ENCODE measurements at places on chromosomes 16 and 17.

- H3K36me3 ChIP-seq, result no peaks in the 10 kb centered on the region
- DNase-seq, result no peak
- no peaks in the 10 kb centered on the region for H3K27me3 ChIP-seq
- no peak overlapping the region for H3K27ac ChIP-seq
- H3K4me1 ChIP-seq, result peaks cover 37% of the 10 kb centered on the region
Observed at GRCh38 chr17:17041018-17041521, 1.2 kb upstream of the MPRIP start.

DNA sequence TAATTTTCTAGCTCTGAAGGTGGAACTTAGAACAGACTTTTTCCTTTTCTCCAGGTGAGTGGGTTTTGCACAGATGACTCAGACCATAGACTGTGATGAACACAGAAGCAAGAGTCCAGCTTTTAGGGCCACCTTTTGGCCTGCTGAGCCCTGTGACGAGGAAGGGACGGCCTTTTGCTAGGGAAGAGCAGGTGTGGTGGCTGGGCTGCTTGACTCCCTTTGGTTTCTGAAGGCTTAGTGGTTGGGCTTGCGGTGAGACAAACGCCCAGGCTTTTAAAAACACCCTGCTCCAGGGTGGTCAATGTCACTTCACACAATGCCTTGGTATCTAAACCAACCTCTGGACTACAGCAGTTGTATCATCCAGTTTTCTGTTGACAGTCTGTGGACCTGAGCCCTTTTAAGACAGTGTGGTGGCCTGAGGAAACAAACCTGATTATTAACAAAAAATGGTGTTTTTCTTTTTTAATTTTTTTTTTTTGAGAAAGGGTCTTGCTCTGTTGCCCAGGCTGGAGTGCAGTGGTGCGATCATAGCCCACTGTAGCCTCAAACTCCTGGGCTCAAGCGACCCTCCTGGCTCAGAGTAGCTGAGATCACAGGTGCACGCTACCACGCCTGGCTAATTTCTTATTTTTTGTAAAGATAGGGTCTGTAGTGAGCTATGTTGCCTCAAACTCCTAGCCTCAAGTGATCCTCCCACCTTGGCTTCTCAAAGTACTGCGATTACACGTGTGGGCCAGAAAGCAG is 134.0 kb downstream of the SNX29 start:
- DNase-seq, result no peak
- no peaks in the 10 kb centered on the region for H3K27me3 ChIP-seq
- no peak overlapping the region for H3K27ac ChIP-seq

GRCh38 chr17:21304091-21304490 is 19.6 kb downstream of the MAP2K3 start:
- H3K27me3 ChIP-seq, result no peaks in the 10 kb centered on the region
- H3K27ac ChIP-seq, result no peak overlapping the region
- H3K4me1 ChIP-seq, result no peaks in the 10 kb centered on the region
- DNase-seq, result no peak

- H3K27me3 ChIP-seq, result no peaks in the 10 kb centered on the region
- no peak overlapping the region for H3K4me3 ChIP-seq
- H3K27ac ChIP-seq, result no peak overlapping the region
Observed at GRCh38 chr17:43855061-43855460, 8.1 kb downstream of the CD300LG start.

DNA sequence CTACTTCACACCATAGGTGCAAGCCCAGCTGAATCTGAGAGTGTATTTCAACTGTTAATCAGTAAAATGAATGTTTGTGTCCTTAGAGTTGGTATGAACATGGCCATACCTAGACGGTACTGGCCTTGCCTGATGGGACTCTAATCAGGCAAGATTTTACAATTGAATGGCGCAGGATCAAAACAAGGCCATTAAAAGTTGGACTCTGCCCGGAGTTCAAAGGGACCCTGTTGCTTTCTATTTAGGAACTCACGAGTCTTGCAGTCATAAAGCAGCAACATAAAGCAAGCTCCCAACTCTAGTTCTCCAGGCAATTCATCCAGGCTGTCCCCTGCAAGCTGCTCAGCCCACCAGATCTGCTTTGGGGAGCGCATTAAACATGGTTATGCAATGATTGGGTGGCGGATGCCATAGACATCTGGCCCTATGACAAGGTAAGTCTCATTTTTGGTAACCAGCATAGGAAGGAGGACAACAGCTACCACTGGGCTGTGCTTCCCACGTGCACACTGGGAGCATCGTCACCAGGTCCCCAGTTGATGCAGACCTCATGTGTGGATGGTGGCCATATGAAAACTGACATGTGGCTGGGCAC is 8.8 kb downstream of the TMEM186 start:
- H3K4me1 ChIP-seq, result no peaks in the 10 kb centered on the region
- H3K27me3 ChIP-seq, result no peaks in the 10 kb centered on the region
- H3K36me3 ChIP-seq, result no peaks in the 10 kb centered on the region
- H3K4me3 ChIP-seq, result no peak overlapping the region
- no peak for DNase-seq

GRCh38 chr16:2035431-2036199 is 8.9 kb downstream of the NHERF2 start:
- H3K4me1 ChIP-seq, result peaks cover 7% of the 10 kb centered on the region
- no peaks in the 10 kb centered on the region for H3K27me3 ChIP-seq
- no peaks in the 10 kb centered on the region for H3K36me3 ChIP-seq
- no peak overlapping the region for H3K4me3 ChIP-seq
- H3K27ac ChIP-seq, result no peak overlapping the region

GRCh38 chr16:51641191-51641765 is 490.2 kb upstream of the SALL1 start:
- H3K36me3 ChIP-seq, result no peaks in the 10 kb centered on the region
- H3K27ac ChIP-seq, result no peak overlapping the region

GRCh38 chr16:53849994-53850393 is 146.0 kb downstream of the FTO start:
- no peak overlapping the region for H3K4me3 ChIP-seq
- no peak for DNase-seq
- peaks cover 4% of the 10 kb centered on the region for H3K36me3 ChIP-seq

- H3K4me3 ChIP-seq, result no peak overlapping the region
- H3K27ac ChIP-seq, result no peak overlapping the region
- no peak for DNase-seq
- no peaks in the 10 kb centered on the region for H3K4me1 ChIP-seq
Observed at GRCh38 chr17:27491713-27492190, 35.5 kb downstream of the KSR1 start.

GRCh38 chr16:11637320-11637719 is 30.9 kb upstream of the SNN start:
- H3K4me1 ChIP-seq, result peaks cover 24% of the 10 kb centered on the region
- DNase-seq, result no peak
- no peak overlapping the region for H3K27ac ChIP-seq
- H3K36me3 ChIP-seq, result no peaks in the 10 kb centered on the region

DNA sequence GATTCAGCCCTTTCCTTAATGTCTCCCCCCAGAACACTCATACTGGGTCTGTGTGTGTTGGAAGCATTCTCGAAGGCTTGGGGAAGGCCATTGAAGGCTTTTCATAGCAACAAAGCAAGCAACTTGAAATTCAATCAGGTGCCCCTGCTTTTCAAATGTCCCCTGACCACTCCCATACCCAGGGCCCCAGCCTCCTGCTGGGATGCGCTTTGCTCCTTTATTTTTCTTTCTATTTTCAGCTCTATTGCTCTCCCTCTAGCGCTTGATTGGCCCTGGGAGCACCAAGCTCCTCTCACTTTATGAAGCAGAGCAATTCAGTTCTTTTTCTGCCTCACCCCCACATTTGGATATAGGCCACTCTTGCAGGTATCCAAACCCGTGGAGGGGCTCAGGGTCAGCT is 92.0 kb downstream of the WSCD1 start:
- H3K4me3 ChIP-seq, result no peak overlapping the region
- no peaks in the 10 kb centered on the region for H3K4me1 ChIP-seq
- DNase-seq, result no peak
- H3K36me3 ChIP-seq, result no peaks in the 10 kb centered on the region
- H3K27ac ChIP-seq, result no peak overlapping the region

DNA sequence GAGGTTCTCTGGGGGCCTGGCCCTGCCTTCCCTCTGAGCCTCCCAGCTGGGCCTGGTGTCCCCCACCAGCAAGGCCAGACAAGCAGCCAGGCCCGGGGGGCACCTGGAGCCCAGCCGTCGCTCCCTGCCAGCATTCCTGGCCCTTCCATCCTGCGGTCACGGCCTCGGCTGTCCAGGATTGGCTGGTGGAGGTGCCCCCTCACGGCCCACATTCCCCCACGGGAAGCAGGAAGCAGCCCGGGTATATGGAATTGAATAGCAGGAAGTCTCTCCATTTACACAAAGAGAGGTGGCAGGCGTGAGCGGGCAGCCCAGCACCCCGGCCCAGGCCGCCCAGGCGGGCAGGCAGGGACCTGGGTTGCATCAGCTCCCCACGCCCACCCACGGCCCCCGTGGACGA is 14.5 kb downstream of the TRAF7 start:
- no peak overlapping the region for H3K27ac ChIP-seq
- peaks cover 61% of the 10 kb centered on the region for H3K36me3 ChIP-seq
- no peak overlapping the region for H3K4me3 ChIP-seq
- no peak for DNase-seq

DNA sequence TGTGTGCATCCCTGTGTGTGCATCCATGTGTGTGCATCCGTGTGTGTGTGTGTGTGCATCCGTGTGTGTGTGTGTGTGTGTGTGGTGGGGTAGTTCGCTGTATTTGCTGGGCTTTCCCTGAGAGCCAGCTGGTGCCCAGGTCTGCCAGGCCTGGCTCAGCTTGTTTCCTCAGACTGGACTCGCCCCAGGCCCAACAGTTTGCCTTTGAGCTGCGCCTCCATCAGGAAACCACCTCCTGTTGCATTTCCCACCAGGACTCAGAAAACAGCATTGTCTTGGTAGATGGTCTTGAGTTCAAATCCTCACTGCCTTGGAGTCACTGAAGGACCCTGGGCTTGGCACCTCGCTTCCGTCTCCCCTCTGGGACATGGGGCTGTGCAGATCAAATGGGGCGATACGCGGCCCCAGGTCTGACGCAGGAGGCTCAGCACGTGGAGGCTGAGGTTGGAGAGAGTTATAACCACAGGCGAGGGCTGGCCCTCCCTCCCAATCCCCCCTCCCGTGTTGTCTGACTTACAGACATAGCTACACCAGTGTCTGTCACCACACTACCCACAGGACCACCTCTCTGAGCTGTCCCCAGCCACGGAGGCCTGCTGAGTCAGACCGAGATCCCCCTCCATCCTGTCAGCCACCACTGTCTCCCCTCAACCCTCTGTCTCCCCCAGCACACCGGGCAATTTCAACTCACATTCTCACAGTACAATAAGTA is 4.7 kb downstream of the ITGAE start:
- H3K4me1 ChIP-seq, result peaks cover 36% of the 10 kb centered on the region
- DNase-seq, result peak; percentile 46
- no peaks in the 10 kb centered on the region for H3K27me3 ChIP-seq
- no peaks in the 10 kb centered on the region for H3K36me3 ChIP-seq

GRCh38 chr16:89110641-89111040 is 17.0 kb downstream of the ACSF3 start:
- H3K4me3 ChIP-seq, result no peak overlapping the region
- no peak for DNase-seq
- H3K27me3 ChIP-seq, result no peaks in the 10 kb centered on the region

GRCh38 chr17:73722165-73722564 is 77.9 kb upstream of the SDK2 start:
- no peaks in the 10 kb centered on the region for H3K27me3 ChIP-seq
- peak overlapping the region; percentile 37 for H3K4me3 ChIP-seq
- no peaks in the 10 kb centered on the region for H3K36me3 ChIP-seq
- no peak overlapping the region for H3K27ac ChIP-seq
- peak; percentile 41 for DNase-seq

DNA sequence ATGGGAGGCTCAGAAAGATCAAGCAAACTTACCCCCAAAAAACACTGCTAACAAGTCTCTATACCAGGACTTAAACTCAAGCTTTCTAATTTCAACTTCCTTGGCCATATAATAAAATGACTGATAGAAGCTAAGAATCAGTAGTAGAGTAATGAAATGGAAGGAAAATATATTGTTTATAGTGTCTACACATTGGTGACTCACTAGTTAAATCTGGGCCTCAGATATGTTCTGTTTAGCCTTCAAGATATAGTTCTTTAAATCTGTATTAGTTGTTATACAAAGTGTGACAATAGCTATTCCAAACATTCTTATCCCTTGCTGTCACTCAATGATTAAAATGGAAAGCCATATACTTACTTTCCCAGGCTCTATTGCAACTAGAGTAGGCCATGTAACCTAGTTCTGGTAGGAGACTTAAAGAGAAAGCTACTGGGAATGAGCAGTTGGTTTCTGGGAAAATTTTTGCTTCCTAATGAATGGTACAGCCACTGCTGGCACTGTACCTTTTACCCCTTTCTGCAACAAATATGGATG is 18.3 kb downstream of the SSH2 start:
- no peaks in the 10 kb centered on the region for H3K36me3 ChIP-seq
- peaks cover 4% of the 10 kb centered on the region for H3K4me1 ChIP-seq
- DNase-seq, result no peak
- H3K27me3 ChIP-seq, result no peaks in the 10 kb centered on the region
- H3K4me3 ChIP-seq, result no peak overlapping the region

DNA sequence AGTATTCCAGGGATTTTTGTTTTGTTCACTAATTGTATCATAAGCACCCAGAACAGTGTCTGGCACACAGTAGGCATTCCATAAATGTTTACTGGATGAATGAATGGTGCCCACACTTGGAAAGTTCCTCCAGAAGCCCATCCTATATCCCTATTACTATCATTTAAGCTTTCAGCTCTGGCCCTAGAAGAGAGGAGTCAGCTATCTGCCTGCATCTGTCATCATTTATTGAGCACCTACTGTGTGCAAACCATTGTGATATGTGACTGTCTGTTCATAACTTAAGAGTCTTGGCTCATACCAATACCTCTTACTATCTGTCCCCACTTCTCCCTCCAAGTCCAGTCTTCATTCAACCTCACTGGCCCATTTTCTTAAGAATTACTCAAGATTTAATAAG is 20.1 kb upstream of the SP6 start:
- DNase-seq, result no peak
- no peak overlapping the region for H3K27ac ChIP-seq
- H3K4me1 ChIP-seq, result no peaks in the 10 kb centered on the region
- H3K4me3 ChIP-seq, result no peak overlapping the region

GRCh38 chr16:50821586-50821985 is 79.7 kb downstream of the CYLD start:
- H3K27me3 ChIP-seq, result no peaks in the 10 kb centered on the region
- H3K4me3 ChIP-seq, result no peak overlapping the region
- no peak overlapping the region for H3K27ac ChIP-seq
- DNase-seq, result no peak
- no peaks in the 10 kb centered on the region for H3K36me3 ChIP-seq

DNA sequence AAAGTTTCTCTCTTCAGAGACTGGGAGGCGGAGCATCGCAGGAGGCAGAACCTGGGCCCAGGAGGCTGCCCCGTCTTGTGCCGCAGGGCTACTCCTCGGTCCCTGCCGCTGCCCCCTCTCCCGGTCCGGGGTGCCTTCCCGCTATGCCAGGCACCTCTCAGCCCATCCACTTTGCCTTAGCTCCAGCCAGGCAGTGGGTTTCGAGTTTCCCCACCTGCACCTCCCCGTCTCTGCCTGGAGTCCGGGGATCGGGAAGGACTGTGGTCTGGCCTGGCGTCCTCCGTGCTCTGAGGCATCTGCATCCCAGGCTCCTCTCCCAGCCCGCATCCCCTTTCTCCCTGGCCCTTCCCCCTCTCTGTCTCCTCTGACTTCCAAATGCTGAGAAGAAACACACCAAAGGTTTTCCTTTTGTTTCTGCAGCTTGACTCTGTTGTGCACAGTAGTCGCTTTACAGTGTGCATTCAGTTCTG is 26.8 kb upstream of the PIK3R6 start:
- no peak for DNase-seq
- peaks cover 55% of the 10 kb centered on the region for H3K4me1 ChIP-seq
- peaks cover 85% of the 10 kb centered on the region for H3K36me3 ChIP-seq
- H3K27ac ChIP-seq, result no peak overlapping the region
- no peaks in the 10 kb centered on the region for H3K27me3 ChIP-seq

GRCh38 chr17:2174468-2175293 is 119.8 kb downstream of the HIC1 start:
- H3K27me3 ChIP-seq, result no peaks in the 10 kb centered on the region
- H3K4me1 ChIP-seq, result no peaks in the 10 kb centered on the region
- no peak overlapping the region for H3K27ac ChIP-seq
- DNase-seq, result no peak
- H3K36me3 ChIP-seq, result peaks cover 80% of the 10 kb centered on the region

All from CD4-positive, alpha-beta T cell (primary cell).